RWPE1 (cell line): ENCODE measurements at places on chromosomes 2 and 18.
A peak's percentile ranks its signal among the peaks of the same experiment; 100 is the strongest.

DNA sequence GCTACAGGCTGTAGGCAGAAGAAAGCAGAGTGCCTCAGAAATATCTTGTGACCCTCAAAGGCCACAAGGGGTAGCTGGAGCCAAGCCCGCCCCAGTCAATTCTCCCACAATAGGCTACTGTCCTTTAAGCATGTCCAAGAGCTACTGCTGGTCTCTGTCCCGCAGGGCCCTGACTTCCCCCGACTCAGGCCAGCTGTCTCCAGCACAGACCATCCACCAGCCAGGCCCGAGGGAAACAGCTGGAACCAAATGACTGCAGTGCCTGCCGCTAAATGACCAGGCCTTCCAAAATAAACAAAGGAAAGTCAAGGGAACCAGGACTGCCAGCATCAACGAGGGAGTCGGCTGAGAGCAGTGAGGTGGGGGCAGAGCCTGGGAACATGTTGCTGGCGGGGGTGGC, 36.7 kb downstream of the MCFD2 start:
- DNase-seq, result no peak

DNA sequence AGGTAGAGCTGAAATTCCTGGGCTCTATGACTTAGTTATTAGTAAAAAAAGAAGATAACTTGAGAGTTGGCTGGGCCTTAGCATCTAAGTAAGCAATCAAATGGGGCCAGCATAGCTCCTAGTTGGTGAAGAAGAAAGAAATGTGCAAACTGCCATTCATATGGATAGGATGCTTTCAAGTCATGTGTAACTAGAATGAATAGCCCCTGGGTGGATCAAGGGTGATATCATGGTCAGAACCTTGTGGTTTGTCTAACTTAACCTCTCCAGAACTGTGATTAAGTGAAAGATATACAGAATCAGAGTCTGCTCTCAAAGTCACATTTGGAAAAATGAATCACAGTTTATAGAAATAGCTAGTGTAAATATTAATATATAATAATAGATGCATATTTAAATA, 198.7 kb upstream of the DTNA start:
- DNase-seq, result no peak

GRCh38 chr2:200302940-200303727, 3.4 kb upstream of the SPATS2L start:
- peak; percentile 71 for DNase-seq

DNA sequence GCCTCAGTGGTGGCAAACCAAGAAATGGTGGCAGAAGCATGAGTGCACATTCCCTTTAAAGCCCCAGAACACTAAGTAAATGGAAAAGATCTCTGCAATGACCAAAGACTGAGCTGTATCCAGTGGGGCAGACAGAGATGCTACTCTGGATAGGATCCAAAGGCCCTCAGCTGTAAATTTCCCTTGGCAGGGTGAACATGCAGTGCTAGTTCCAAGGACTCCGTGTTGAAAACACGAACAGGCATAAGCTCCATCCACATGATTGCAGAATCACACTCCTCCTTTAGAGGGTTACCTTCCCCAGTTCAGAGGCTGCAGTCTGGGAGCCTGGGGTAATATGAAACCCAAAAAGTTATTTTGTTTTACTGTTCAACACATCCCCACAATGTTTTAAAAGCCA, 98.6 kb upstream of the KLF7 start:
- DNase-seq, result no peak

DNA sequence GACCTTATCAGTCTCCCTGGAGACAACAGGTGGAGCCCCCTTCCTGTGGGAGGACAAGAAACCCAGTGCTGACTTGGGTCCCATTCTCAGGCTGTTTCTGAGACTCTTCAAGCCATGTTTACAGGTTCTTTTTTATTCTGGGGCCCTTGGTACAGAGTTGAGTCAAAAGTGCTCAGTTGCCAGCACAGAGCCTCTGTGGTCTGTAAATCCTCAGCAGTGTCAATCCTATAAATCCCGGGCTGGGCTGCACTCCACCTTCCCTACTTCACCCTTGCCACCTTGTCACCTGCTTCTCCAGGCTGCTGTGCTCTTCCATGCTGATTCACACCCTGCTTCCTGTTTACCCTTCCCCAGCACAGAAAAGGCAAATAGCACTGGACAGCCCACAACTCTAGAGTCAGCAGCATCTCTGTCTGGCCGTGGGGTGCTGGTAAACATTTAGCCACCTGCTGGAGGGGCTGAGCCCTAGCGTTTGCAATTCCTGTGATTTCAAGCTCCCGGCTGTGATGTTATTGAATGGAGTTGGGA, 74.7 kb downstream of the TNFRSF11A start:
- no peak for DNase-seq

DNA sequence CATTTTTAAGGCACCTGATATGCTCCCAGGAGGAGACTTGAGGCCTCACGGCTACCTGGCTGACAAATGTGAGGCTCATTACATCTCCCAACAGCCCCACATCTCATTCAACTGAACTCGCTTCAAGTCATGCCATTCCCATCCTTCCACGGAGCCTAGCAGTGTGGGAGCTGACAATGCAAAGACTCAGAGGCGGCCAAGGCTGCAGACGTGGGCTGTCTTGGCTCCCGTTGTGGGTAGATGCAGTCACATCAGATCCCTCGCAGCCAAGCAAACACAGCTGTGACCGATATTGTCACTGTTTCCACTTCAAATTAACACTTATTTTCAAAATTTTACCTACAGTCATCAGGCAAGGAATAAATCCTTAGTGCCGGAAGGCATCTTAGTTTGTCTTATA, 64.0 kb upstream of the TRIB2 start:
- DNase-seq, result no peak

DNA sequence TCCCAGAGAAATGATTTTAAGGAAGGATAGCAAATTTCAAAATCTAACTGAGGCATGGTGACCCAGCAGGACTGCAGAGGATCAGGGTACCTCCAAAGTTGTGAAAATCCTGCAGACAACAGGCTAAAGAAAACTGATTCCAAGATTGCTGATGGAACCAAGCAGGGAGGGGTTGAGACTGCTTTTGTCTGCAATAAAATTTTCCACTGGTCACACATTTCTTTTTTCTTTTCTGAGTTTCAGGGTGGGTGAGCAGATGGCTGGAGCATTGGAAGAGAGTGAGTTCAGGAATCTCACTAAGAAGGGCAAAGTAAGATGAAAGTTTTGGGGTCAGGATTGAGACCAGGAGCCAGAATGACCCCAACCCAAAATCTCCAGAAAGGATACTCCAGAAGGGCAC, 321.0 kb downstream of the TNS1 start:
- no peak for DNase-seq

DNA sequence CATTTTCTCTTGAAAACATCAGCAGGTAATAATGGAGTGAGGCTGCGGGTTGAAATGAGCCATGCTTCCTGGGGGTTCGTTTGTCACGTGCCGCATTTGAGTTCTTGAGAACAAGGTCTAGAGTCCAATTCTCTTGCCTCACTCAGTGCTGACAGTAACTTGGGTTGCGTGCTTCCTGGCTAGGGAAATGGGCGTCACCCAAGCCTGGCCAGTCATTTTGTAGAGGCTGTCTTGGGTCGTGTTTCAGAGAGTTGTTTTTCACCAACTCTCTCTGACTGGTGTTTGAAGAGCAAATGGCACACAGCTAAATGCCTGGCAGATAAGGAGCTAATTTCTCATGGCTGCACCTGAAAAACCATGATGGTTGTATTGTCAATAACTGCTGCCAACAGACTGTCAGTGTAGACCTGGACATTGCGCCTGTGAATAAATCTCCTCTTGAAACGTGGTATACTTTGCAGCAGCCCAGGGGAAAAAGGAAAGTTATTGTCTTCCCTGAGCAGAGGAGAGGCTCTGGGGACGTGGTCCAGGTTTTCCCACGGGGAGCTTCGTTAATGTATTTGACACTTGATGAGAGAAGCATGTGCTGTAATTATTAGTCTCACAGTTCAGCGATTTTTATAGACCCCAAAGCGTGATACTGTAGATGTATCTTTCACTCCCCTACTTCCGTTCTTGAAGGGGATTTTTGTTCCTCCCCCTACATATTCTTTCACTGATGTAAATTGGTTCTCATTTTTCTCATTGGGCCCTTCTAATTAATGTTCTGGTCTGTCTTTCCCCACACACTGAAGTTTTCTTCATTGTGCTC, 196.0 kb downstream of the FHOD3 start:
- no peak for DNase-seq

GRCh38 chr2:102005989-102006885, 14.5 kb downstream of the IL1R2 start:
- peak; percentile 36 for DNase-seq

GRCh38 chr18:59026831-59027410, 112.8 kb upstream of the SEC11C start:
- no peak for DNase-seq

DNA sequence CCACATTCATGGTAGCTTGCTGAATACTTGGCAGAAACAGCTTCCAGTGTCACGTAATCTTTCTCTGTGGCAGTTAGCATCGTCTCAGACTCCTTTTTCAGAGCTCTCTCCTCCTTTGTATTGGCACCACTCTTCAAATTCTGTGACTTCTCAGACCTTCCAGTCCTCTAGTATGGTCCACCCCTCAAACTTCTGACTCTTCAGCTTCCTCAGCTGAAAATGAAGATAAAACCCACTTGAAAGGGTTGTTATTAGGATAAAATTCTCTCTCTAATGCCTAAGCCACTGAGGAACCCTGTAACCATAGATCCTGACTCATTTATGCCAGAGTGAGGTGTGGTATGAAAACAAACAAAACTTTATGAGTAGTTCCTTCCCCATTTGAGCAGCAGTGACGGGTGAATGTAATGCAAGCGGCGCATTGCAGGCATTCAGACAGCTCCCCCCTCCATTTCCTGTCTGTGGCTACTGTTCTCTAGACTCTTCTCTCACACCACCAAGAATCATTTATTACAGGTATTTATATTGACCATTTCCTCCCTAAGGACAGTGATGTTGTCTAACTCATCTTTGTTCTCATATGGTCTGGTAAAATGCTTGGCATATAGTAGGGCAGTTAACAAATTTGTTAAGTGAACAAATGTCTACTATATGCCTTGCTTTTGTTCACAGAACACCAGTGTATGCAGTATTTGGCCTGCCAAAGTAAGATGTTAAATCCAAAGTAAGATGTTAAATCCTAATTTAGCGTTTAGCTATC, 35.3 kb downstream of the GALNT1 start:
- peak; percentile 61 for DNase-seq

DNA sequence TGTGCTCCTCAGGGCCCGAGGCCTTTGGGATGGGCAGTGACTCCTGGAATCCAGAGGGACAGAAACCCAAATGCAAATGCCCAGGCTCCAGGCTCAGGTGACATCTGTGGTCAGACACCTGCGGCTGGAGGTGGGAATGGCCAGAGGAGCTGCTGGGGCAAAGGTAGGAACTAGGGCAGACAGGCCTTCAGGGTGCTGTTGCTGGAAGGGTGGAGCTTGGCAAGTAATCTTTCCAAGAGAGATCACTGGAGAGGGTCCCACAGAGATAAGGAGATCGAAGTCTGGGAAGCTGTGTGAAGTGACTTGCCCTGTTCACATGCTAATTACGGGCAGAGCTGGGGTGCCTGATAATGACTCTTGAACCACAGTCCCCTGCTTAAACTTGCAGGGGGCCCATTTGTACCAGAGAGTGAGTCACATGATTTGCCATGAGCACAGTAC, 82.4 kb downstream of the ACAA2 start:
- no peak for DNase-seq

DNA sequence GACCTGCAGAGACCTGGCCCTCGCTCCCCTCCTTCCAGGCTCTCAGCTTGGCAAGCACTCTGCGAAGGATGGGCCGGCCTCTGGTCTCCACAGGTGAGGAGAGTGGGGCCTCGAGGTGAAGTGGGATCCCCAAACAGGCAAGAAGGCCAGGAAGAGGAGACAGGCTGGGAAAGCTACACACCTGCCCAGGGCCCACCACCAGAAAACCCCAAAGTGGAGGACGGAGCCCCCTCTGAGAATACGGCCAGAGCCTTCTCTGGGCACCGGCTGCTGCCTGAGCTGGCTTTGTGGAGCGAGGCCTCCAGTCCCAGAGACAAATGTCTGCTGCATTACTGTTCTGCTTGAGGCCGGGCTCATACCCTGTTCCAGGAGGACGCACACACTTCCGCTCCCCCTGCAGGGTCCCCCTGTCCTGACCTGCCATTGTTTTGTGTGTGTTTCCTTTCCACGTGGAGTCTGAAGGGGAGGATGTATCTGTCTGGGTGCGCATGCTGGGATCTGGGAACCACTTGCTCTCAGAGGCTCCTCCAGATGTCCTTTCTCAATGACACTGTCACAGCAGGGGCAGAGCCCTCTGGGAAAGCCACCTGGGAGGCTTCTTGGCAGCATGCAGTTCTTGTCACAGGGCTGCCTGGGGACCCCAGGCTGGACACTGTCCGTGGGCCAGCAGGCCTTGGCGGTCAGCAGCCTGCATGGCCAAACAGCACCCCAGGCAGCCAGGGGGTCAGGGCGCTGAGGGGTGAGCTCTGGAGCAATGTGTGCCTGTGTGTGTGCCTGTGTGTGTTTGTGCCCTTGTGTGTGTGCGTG, 20.8 kb downstream of the KCNF1 start:
- DNase-seq, result no peak

GRCh38 chr2:96111823-96112500, 4.4 kb downstream of the ADRA2B start:
- no peak for DNase-seq

DNA sequence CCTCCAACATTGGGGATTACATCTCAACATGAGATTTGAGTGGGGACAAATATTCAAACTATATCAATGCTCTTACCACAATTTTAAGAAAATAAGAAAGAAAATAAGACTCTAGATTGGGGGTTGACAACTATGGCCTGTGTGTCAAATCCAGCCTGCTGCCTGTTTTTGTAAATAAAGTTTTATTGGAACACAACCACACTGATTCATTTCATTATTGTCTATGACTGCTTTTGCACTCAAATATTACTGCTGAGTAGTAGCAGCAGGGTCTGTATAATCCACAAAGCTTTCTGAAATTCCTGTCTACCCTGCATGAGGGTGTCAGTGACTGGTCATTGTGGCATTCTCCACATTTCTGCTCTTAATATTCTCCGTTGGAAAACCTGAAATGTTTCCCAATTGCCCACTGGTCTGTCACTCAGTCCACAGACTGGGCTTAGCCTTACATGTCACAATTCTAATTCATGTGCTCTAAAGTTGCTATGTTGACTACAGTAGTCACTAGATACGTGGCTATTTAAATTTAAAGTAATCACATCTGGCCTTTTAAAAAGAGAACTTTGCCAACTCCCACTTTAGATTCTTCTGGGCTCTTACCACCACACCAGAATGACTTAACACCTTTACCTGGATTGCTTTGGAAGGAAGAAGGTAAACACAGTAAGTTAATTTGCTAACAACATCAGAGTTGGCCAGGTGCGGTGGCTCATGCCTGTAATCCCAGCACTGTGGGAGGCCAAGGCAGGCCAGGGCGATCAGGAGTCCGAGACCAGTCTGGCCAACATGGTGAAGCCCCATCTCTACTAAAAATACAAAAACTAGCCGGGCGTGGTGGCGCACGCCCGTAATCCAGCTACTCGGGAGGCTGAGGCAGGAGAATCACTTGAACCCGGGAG, 86.9 kb downstream of the CLHC1 start:
- DNase-seq, result no peak

DNA sequence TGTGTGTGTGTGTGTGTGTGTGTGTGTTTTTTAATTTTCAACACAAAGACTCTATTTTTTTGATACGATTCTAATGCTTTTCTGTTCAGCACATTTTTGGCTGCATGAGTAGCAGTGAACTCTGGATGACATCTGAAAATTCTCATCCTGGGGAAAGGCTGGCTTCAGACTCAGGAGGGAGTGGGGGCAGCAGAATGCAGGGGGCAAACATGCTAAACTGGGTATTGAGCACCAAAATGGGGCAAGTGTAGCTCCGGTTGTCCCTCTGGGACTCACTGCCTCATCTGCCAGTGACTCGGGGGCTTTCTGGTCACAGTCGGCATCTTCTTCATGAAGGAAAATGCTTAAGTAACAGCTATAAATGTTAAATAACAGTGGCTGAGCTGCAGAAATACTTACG, 116.8 kb upstream of the PID1 start:
- no peak for DNase-seq
